ENCODE measurements at places on chromosomes 12 and 14.

GRCh38 chr12:92628476-92628875, 74.3 kb upstream of the PLEKHG7 start:
- no peak for DNase-seq

- no peak for DNase-seq
These were observed 172.9 kb upstream of the PRICKLE1 start for GRCh38 chr12:42762395-42762925.

DNA sequence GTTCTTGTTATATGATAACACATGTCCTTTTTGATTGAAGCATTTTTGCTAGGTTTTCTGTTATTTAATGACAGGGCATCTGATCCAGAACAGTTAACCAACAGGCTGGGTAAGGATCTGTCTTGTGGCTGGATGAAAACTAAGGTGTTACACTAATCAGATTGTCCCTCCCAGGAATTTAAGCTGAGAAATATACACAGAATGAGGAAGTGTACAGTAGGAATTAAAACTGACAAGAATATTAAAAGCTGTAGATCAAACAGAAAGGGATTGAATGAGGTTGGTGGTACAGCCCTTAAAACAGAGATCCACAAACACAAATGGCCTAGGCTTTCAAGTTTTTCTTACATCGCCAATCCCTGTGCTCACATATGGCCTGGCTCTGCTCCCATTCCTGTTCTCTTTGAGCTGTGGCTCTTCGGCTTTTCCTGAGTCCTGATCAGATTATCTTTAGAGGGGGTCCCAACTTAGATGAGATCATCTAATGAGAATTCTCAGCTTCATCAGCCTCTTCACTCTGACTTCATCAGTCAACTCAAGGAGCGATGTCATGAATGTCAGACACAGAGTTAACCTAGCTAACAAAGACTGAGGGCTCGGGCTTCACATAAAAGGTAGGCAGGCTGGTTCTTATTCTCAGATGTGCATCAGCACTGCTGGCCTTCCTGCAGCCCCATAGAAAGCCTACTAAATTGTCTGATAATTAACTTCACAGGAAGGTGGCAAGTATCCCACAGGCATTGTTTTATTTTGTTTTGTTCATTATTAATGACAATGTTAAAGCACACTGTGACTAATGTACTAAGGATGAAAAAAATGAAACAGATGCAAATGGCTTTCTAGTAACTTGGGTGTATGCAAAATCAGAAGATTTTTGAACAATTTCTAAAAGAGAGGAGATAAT, 11.4 kb downstream of the PYGL start:
- DNase-seq: no peak

- DNase-seq: no peak
These were observed 30.7 kb downstream of the MAP4K5 start for GRCh38 chr14:50501642-50502041.

DNA sequence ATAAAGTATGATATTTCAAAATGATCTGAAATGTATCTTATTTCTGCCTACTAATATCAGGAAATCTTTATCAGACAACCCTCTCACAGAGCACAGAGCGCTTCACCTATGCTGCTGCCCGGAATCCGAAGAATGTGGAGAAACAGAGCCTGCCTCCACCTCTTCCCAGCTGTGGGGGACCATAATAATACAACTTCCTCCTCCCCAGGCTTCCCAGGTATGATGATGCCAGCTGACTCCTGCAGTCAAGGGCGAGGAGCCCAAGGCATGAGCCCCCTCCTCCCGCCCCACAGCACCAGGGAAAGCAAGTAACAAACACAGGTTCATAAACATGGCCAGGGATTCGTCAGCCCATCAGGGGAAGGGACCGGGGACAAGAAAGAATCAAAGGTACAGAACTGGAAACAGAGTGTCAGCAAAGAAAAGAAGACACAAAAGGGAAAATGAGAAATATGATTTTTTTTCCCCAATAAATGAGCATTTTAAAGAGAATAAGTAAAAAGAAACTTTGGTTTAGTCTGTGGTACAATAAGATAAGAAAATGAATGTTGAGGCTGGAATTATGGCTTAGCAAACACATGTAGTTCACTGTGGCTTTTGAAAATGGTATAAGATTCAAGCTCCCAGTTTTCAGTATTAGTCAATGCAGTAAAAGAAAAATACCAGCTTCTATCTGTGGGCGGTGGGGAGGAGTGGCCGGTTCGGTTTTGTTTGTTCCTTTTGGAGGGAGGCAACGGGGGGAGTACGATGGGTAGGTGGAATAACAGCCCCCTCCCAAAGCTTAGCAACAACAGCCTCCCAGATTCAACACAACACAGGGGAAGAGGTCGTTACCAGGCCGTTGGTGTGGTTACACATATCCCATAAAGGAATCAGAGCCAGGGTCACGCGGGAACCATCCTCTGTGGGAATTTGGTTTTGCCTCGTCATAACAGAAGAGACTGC, 68.3 kb downstream of the SETD3 start:
- DNase-seq: no peak

- DNase-seq: no peak
These were observed 105.0 kb downstream of the ETNK1 start for GRCh38 chr12:22729957-22730443.

DNA sequence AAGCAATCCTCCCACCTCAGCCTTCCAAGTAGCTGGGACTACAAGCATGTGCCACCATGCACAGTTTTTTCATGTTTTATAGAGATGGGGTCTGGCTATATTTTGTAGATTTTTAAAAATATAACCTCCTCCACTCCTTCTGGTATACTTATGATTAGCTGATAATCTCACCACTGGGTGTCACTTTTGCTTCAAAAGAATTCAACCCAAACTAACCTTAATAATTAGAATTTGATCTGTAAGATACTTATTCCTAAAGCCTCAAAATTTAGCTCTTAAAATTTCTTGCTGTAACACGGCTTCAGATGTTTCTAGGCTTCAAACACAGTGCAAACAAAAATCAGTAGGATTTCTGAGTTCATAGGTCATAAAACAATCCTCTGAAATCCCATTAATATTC, 130.3 kb downstream of the CEP83 start:
- DNase-seq: peak; percentile 57

DNA sequence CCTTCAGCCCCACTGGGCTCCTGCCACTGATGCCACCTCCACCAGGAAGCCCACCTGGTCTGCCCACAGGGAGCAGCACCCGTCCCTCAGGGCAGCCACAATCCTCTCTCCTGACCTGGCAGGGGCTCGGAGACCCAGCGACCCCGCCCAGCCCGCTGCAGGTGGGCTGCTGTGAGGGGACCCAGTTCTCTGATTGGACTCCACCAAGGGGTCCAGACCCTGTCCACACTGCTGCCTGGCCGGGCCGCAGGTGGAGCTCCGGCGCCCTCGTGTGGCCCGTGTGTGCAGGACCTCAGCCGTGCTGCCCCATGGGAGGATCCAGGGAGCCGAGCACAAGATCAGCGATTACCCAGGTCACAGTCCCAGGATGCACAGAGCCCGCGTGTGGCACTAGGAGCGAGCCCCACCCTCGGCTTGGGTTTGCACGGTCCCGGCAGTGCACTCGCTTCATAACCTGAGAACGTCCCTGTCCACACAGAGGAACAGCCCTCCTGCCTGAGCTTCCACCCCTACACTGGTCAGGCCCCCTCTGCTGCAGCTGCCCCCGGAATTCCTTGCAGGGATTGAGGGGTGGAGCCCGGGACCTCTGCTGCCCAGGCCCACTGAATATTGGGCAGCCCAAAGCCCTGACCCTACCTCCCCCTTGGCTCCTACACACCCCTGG, 35.4 kb upstream of the TMEM179 start:
- peak; percentile 93 for DNase-seq

DNA sequence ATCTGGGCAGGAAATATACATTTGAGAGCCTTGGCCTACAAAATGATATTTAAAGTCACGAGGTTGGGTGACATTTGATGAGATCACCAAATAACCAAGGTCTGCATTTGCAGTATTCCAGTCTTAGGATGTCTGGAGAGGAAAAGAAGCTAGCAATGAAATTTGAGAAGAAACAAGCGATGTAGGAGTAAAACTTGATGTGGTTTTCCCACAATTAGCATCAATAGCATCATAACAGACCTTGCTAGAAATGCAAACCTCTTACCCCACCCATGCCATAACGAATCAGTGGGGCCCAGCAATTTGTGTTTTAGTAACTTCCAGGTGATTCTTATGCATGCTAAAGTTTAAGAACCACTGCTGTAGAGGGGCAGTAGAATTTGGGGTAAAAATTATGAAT, 219.9 kb downstream of the PPFIA2 start:
- no peak for DNase-seq

DNA sequence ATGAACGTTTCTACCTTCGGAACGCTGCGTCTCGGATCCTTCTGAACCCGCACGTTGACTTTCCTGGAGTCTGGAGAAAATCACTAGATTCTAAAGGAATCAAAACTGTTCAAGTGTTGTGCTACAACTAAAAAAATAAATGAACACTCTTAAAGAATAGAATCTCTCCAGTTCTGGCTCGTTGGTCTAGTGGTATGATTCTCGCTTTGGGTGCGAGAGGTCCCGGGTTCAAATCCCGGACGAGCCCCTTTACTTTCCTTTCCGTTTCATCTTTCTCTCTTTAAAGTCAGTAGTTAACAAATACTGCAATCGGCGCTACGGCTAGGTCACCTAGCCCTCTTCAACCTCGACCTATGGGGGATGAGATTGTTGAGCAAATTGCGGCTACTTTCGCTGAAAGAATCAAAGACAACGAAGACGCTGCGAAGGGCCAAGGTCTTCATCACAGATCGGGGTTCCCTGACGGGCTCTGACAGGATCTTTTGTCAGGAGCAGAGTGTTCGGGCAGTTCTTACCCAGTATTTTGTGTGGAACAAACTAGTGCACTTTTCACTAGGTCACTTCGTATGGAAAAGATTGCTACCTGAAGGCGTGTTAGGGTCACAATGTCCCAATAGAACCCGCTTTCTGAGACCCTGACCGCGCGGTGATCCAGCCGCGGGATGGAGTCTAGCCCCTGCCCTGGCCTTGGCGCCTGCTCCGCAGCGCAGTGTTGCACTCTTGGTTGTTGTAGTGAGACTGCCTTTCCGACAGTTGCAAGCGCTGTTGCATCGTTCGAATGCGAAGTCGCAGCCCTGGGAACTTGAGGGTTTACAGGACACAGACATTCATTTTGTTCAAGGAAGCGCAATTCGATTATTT, 8.4 kb downstream of the OR6S1 start:
- peak; percentile 91 for DNase-seq

DNA sequence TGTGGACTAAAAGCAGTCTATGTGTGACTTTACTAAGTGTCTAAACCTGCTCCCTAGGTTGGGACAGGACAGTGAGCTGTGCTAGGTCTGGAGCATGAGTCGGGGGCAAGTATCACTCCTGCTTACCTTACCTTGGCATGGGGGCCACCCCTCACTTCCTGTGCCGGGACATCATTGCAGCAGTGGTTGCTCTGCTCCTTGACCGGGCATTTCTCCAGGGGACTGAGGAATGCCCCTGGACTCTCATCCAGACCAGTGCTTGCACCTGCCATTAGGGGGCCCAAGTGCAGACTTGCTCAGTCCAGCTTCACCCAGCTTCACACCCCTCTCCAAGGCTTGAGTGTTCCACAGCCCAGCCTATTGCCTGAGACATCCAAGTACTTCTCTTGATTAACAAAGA, 84.7 kb upstream of the NELL2 start:
- no peak for DNase-seq

DNA sequence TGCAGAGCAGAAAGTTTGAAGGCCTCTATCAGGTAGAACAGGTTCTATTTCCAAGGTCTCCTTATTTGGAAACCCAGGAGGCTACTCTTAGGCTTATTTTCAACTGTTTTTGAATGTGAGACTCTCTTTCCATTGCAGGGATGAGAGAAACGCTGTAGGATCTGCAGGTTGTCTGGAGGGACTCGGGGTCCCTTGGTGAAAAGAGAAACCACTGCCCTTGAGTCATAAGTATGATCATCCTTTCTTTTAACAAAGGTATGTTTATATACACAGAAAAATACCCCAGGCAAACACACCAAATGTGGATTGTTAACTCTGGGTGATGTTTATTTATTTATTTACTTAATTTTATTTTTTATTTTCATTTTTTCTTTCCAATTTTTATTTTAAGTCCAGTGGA, 57.8 kb upstream of the MAX start:
- DNase-seq: no peak

DNA sequence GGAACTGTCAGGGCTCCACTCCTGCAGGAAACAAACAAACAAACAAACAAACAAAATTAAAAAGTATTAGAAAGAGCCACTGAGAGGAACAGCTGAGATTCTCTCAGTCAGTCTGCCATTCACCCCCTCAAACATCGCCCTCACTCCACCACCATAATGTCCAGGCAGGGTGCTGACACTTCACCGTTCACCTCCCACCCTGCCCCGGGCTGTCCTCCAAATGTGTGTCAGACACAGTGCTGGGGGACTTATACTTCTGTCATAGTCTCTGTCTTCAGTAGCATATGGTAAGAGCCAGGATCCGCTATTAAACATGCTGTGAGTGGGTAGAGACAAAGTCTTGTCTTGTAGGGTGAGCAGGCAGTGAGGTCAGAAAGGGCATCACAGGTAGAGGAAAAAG, 28.3 kb downstream of the KRT18 start:
- DNase-seq: no peak

- no peak for DNase-seq
These were observed 24.8 kb downstream of the ALDH2 start for GRCh38 chr12:111791507-111791906.

DNA sequence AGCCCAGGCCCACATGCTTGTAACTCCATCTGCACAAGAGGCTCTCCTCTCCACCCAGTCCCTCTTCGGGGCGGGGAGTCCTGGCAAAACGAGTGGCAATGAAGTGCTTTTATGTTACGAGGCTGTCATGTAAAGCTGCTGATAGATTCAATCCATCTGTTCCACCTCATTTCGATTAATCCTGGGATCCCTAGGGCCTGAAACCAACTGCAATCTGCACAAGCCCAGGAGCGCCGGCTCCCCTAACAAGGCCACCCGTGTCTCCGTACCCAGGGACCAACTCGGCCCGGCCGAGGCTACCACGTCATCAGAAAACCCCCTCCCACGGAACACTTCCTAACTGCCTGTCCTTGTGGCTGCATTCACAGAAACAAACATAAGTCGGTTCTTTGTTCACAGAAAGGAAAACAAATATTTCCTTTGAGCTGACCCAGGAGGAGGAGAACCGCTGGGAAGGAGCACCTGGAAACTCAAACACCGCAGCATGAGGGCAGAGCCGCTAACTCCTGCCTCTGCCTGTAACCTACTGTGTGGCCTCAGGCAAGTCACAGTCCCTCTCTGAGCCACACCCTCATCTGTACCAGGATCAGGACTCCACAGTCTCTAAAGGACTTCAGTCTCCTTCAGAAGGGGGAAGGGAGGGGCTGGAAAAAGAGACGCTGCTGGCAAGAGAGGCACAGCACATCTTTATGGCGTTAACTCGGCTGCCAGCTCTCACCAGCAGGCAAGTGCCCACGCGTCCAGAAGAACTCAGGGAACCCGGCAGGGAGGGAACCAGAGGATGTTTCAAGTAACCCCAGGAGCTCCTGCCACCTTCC, 47.8 kb downstream of the CCDC88C start:
- DNase-seq: no peak
